ENCODE measurements at places on chromosomes 1 and 21.

GRCh38 chr1:35656148-35656862 lies 15.0 kb upstream of the PSMB2 start:
- DNase-seq: no peak

DNA sequence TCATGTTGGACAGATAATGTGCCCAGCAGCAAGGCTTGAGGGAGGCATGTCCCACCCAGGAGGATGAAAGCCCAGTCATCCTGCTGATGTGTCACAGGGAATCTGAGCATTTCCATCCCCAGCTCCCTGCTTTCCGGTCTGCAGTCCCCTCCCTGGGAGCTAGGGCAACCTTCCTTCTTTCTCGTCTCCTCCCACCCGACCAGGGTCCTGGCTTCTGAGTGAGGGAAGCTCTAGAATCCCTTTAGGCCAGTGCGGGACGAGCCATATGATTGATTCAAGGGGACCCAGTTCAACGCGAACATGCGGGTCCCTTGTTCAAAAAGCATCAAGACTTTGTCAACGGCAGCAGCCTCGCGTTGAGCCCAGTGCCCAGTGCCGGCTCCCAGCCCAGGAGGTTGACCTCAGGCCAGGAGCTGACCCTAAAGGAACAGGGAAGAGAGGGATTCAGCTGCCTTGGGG lies 96.7 kb upstream of the TMPRSS2 start:
- no peak for DNase-seq

DNA sequence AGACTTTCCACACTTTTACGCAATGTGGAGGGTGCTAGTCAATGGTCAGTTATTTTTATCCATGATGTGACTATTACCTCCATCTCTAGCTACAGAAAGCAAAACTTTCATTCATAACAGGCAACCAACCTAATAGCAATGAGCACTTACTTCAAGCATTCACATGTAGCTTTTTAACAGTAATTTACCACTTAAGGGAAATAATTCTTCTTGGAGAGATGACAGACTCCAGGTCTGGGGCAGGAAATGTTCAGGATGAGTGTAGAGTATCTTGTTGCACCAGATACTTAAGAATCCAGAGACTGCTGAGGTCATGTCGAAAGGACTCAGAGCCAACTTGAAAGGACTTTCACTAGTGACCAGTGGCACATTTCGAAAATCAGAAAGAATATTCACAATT lies 347.6 kb downstream of the CHRM3 start:
- no peak for DNase-seq

DNA sequence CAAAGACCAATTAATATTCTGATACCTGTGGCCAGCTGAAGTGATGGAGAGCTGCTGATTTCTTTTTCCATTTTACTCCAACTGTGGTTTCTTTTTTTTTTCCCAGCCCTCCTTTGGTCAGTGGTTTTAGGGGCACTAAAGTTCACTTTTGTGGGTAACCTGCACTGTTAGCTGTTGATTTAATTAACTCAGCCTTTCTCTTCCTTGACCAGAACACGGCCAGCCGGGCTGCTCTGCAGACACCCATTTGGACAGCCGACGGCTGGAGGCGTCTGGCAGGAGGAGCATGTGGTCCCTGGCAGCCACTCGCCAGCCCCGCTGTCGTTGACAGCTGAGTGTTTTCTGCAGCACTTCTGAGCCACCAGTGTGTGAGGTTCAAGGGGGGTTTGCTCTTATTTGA lies 136.2 kb upstream of the RUNX3 start:
- no peak for DNase-seq

GRCh38 chr1:183956559-183957188 lies 80.9 kb downstream of the COLGALT2 start:
- DNase-seq: no peak

DNA sequence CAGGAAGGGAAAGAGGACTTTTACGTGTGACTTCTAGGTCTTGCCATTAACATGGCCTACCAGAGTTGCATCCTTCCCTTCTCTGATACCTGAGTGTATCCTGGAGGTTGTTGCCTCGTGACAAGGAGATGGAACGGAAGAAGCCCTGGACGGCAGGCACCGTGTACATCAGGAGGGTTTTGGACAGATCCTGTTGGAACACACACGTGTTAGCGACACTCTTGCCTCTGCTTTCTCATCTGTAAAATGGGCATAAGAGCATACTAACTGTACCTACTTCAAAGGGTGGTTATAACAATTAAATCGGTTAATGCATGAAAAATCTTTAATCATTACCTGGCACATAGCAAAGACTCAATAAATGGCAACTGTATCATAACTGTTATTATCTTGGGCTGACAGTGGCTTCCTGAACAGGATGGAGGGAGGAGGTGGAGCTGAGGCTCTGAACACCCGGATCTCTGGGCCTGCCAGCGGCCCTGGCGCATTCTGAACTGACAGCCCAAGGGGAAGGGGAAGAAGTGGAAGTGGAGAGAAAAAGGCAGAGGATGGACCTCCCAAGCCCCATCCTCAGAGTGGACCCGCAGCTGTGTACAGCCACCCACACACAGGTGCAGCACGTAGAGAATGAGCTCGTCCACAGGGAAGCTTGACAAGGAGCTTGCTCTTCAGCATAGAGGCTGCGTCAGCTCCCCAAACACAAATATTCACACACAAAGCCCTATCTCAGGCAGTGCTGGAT lies 30.2 kb upstream of the EXOSC10 start:
- no peak for DNase-seq

GRCh38 chr1:231013391-231014015 lies 26.6 kb downstream of the FAM89A start:
- DNase-seq: no peak

- DNase-seq: no peak
Measured at GRCh38 chr21:17446737-17447136, 66.1 kb upstream of the CXADR start.

DNA sequence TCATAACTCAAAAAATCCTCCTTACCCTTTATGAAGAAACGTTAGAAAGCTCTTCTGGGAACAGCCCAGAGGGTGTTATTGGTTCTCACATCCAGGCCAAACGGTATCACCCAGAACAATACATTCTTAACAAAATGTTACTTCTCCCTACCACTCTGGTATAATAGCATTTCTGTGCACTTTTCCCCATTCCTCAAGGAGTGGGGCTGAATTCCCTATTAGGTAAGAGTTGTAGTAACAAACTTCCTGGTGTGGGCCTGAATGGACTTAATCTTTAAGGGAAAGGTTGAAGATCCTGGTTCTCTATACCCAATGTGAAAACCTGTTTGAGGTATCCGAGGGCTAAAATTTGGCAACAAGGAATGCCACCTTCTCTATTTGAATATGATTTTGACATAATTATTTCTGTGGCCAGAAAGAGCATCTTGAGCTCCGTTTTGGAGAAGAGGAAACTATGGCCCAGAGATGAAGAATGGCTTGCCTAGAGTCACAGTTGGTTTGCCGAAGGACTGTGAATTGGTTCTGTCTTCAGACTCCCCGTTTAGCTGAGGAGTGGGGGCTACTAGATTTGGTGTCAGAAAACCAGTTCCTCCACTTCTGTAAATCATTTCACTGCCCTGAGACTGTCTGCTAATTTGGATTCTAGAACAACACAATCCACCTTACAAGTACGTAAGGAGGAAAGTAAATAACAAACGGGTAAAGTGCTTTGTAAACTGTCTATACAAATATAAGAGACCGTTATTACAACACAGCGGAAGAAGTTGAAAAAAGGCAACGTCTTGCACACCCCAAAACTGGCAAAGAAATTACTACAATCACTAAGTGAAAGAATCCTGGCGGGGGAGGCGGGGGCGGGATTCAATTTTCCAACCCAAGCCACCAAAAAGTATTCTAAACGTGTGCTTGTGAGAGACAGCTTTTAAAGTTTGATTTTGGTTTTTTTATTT lies 2.3 kb downstream of the ANP32E start:
- DNase-seq: no peak

DNA sequence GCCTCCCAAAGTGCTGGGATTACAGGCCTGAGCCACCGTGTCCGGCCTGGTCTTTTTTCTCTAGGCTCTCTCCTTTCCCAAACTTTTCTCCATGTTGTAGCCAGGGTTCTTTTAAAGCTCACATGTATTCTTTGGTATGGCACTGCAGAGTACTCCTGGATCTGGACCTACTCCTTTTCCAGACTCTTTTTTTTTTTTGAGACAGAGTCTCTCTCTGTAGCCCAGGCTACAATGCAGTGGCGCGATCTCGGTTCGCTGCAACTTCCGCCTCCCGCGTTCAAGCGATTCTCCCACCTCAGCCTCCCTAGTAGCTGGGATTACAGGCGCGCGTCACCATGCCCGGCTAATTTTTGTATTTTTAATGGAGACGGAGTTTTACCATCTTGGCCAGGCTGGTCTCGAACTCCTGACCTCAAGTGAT lies 602 bp upstream of the MED18 start:
- DNase-seq: no peak

DNA sequence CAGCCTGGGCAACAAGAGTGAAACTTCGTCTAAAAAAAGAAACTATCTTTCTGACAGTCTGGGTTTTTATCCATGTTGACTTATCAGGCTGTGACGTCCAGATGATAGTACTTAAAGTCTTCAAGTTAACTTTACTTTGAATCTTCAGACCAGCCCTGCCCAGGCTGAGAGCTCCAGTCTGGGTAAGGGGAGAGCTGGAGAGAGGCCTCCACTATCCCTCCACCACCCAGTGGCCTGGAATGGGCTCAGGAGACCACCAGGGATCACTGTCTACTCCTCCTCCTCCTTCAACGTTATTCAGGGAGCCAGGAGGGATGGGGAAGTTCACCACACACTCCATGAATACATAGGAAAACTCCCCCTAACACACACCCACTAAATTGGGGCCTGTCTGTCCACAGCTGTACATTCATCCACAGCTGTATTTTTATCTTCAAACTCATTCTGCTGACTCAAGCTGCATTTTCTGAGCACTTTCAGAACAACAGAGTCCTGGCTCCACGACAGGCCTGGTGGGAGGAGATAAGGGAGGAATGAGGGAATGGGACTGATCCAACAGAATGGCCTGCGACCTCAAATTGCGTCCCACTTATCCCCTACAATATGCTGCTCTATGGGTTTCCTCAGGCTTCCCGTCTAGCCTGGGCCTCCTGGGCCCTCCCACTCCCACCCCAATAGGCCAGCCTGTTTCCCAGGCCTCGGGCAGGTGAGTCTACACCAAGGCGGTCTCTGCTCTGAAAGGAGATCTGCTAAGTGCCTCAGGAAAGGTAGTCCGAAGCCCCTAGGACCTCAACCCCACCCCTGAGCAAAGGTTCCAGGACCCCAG lies 1.8 kb downstream of the SLC45A3 start:
- DNase-seq: no peak

DNA sequence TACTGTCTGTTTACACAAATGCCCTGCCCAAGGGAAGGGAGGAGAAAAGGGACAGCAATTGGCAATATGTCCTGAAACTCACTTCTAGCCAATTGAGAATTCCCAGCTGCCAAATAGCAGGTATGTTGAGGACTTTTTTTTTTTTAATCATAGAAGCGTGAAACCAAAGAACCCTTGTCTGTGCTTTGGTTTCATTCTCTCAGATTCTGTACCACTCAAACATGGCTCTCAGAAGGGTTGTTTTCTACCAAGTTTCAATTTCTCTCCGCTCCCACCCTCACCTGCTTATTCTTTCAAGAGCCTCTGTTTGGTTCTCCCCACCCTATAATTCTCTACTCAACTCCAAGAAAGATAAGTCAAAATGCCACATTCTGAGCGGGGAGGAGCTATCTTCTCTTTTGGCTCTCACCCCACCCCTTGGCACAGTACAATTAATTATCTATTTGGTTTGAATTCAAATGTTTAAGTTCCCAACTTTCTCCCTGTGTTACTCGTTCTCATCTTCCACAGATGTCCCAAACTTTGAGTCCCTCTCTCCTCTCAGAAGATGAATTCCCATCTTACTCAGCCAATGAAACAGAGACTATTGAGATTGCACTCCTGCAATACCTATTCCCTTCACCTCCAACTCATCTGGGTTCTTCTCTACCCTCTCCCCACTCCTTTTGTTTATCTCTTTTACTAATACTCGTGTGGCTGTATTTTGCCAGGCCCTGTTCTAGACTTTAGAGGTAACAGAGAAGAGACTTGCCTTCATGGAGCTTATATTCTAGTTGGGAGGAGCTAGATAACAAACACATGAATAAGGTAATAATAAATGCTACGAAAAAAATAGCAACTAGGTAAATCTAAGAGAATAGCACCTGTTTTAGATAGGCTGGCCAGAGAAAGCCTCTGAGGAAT lies 3.9 kb upstream of the TP53BP2 start:
- DNase-seq: no peak

DNA sequence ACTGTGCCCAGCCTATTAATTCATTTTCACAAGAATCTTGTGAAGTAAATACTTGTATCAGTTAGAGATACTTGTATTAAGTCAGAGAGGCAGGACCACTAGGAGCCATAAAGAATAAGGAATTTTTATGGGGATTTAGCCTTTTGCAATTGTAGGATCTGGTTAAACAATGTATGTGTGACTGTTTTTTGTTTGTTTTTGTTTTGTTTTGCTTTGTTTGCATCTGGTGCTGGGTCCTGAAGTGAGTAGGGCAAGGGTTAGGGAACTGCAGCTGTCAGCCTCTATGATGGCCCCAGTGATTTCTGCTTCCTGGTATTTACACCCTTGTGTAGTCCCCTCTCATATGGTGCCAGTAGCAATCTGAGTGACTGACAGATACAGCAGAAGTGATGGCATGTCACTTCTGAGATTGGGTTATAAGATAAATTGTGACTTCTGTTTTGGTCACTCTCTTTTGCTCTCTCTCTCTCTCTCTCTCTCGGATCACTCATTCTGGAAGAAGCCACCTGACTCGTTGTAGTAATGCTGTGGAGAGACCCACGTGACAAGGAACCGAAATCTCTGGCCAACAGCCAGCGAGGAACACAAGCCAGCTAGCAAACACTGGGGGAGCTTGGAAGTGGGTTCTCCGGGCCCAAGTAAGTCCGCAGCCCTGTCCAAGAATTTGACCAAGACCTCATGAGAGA lies 96.2 kb upstream of the MARK1 start:
- no peak for DNase-seq

DNA sequence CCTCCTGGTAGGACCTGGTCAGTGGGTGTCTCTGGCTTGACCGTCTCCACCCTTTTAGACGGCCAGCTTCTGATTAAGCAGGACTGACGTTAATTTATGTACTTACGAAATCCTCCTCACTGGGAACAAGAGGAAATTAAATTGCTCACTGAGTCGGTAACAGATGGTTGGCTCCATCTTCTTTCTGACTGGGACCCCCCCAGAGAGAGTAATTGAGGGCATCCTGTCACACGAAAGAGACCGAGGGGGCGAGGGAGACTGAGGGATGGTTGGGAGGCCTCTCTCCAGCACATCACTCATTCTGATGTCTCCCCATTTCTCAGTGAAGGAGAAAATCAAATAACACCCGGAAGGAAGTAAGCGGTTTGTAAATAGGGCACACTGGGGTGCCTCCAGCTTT lies 104.8 kb downstream of the OMA1 start:
- DNase-seq: no peak

DNA sequence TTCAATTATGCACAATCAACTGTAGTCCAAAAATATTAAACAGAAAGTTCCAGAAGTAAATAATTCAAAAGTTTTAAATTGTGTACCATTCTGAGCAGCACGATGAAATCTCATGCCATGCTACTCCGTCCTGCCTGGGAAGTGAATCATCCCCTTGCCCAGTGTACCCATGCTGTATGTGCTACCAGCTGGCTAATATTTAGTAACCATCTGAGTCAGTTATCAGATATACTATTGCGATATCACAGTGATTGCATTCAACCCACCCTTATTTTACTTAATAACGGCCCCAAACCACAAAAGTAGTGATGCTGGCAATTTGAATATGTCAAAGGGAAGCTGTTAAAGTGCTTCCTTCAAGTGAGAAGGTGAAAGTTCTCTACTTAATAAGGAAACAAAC lies 56.2 kb downstream of the EVI5 start:
- DNase-seq: no peak
